ENCODE measurements at places on chromosomes 5 and 9. TPM values are rescaled to one million over a fixed set of nuclear protein-coding genes. Genes with fewer than 3 reads are reported as not detected.
A peak's percentile ranks its signal among the peaks of the same experiment; 100 is the strongest.

- no peak for DNase-seq
Measured at GRCh38 chr5:65020492-65020891, 251.8 kb downstream of the CWC27 start.

- no peak for DNase-seq
Measured at GRCh38 chr9:137141050-137141810, 2.3 kb downstream of the GRIN1 start.

DNA sequence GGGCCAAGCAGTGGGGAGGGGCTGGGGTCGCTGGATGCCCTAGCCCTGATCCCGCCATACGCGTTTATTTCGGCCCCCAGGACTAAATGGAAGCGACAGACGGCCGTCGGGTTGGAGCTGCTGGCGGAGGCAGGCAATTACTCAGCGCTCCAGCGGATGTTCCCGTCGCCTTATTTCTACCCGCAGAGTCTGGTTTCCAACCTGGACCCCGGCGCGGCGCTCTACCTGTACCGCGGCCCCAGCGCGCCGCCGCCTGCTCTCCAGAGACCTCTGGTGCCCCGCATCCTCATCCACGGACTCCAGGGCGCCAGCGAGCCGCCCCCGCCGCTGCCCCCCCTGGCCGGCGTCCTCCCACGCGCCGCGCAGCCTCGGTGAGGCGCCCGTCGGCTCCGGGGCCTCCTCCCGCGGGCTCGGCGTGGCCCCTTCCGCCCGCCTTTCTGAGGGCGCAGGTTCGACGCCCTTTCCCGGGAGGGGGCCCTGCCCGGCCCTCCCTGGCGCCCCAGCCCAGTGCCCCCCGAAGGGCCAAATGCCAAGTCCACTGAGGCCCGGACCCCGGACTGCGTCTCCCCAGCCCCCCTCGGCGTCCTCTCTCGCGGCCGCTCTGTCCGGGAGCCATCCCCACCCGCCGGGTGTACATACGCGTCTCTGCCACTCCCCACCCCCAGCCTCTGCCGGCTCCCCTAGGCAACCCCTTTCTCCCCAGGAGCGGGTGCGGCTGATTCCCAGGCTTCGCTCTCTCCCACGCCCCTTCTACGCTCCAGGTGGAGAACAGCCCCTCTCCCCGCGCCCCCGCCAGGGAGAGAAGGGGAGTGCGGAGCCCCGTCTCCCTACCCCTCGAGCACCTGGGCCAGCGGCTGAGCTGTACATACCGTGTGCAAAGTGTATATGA is 7.0 kb downstream of the BARHL1 start:
- DNase-seq: no peak

The PCDHAC1 gene
- total RNA-seq: not detected

DNA sequence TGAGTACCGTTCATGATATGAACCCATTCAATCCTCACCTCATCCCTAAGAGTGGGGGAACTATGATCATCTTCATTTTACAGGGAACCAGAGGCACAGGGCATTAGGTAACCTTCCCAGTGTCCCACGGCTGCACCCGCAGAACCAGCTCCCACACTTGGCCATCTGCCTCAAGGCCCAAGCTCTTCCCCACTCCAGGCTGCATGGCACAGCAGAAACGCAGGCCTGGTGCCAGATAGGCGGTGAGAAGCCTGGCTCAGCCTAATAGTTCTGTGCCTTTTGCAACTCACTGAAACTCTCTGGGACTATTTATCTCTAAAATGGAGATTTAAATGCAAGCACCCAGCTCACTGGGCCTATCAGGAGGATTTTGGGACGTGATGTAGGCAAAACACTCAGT is 90.8 kb upstream of the ZNF618 start:
- DNase-seq: no peak

DNA sequence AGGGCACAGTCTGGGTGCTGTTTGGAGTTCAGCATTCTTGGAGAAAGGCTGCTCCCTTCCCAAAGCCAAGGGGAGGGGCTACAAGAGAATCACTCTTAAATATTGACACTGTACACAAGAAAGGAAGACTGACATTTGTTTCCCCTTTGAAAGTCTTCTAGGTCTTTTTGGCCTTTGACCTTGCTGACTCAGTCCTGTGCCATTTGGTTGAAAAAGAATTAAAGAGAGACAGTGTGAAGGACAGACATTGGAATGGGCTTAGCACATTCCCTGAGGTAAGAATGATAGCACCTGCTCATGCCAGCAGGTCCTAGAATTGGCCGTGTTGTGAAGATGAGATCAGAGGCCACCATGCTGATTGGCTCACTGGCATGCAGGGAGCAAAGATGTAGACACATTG is 271.4 kb upstream of the ZNF608 start:
- no peak for DNase-seq

DNA sequence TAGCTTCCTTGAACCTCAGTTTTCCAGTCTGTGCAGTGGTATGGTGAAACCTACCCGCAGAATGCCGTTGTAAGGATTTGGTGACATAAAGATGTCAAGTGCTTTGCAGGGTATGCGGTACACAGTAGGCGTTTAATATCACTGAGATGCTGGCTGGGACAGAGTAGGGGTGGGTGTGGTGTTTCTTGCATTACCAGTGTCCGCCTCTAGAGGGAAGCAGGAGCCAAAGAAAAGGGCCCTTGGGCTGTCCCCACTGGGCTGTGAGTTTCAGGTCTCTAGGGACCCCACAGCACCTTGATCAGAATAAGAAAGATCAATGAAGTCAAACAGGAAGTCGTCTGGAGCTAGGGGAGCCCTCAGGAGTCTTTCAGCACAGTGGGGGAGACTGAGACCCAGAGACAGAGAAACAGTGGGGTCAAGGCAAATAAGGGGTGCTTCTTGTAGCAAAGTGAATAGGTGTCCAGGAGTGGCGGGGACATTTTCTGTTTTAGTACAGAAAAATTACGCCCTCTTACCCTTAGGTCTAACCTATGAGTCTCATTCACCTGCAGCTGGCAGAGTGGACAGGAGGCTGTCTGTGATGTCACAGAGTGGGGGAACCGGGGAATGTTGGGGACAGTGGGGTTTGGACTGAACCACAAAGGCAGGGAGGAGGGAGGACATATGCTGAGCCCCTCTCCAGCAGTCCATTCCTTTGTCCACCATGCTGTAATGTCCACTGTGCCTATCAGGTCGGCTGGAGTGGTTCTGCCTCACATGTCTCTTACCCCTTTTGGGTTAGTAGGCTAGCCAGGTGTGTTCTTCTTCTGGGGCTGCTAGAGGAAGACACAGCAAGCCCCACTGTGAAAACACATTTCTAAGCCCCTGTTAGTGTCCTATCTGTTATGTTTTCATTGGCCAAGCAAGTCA is 4.7 kb upstream of the TEX53 start:
- DNase-seq: peak; percentile 59

The CATSPER3 gene
- 0.78 TPM for total RNA-seq

GRCh38 chr5:1299511-1299850 is 4.6 kb upstream of the TERT start:
- DNase-seq: no peak

The CCL28 gene
- total RNA-seq: 25.7 TPM

DNA sequence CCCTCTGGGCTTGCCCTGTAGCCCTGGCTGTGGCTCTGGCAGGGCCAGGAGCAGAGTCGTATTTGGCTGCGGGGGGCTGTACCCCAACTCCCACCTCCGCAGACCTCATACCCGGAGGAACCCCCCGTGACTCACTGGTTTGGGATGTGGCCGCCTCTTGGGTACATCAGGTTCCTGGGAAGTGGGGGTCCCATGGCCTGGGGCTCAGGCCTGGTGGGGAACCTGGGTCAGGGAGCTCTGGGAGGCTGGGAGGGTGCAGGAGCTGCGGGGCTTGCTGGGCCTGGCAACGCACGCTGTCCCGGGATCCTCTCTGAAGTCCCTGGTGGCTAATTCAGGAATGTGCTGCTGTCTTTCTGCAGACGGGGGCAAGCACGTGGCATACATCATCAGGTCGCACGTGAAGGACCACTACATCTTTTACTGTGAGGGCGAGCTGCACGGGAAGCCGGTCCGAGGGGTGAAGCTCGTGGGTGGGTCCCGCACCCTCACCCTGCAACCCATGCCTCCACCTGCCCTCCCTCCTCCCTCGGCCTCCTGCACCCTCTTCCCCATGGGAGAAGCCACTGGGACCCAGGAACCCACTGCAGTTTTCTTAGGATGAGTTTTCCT is 2.4 kb downstream of the LCN1 start:
- no peak for DNase-seq

The ANKRD18A gene
- total RNA-seq: 2.8 TPM

GRCh38 chr5:174483411-174483810 is 241.0 kb upstream of the MSX2 start:
- DNase-seq: no peak

DNA sequence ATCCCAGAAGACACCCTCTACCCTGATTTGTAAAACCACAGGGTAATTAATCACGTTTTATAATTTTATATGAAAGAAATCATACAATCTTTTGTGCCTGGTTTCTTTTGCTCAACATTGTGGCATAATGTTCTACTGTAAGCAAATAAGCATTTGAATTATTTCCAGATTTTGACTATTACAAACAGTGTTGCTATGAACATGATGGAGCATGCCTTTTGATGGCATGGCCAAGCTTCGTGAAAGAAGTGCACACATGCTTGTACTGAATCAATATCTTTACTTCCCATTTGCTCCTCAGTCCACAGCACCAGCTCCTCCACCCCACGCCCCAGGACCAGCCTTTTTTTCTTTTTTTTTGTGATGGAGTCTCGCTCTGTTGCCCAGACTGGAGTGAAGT is 29.9 kb downstream of the ACSL6 start:
- DNase-seq: no peak

- no peak for DNase-seq
Measured at GRCh38 chr5:81422671-81423070, 28.7 kb upstream of the ACOT12 start.

DNA sequence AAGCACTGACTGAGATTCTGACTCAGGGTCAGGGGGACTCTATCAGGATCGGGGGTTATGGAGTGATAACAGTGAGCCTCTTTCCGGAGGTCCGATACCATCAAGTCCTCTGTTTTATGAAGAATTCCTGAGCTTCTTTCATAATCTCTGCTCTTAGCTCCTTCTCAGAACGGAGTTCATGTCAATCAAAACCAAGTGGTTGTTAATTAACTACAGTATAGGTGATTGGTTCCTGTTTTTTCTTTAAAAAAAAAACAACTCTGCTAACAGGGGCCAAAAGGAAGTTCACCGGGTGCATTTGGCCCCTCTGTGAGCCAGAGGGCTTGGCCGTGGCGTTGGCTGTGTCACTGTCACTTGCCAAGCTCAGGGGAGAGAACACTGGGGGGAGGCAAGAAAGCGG is 4.0 kb downstream of the GFI1B start:
- no peak for DNase-seq

DNA sequence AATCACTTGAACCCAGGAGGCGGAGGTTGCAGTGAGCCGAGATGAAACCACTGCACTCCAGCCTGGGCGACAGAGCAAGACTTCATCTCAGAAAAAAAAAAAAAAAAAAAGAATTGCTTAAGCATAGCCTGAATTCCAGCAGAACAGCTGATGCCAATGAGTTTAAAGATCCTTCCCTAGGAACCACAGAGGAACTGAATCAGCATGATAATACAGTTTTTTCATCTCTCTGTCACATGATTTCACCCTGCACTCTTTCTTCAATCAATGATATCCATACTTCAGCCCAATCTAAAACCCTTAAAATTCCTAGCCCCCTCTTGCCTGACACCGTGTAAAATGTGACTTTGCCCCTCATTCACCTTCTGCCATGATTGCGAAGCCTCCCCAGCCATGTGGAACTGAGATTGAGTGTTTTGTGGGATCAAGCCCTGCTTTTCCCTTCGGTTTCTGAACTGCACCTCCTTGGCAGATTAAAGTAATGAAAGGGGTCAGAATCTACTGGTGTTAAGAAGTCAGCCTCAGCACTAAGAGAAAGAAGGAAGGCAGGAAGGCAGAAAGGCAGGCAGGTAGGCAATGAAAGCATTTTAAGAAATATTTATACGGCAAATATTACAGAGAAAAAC is 20.9 kb upstream of the DMXL1 start:
- DNase-seq: no peak

- no peak for DNase-seq
Measured at GRCh38 chr9:98253565-98253964, 1.9 kb downstream of the TBC1D2 start.

GRCh38 chr5:64827703-64828102 is 59.0 kb downstream of the CWC27 start:
- DNase-seq: no peak

The LCP2 gene
- total RNA-seq: 311 TPM

GRCh38 chr9:928363-929042 is 48.0 kb upstream of the DMRT3 start:
- DNase-seq: no peak

GRCh38 chr5:109739741-109740728 is 50.3 kb downstream of the MAN2A1 start:
- DNase-seq: no peak

GRCh38 chr5:133041910-133042309 is 9.9 kb upstream of the HSPA4 start:
- DNase-seq: no peak

- no peak for DNase-seq
Measured at GRCh38 chr5:169091396-169091980, 209.5 kb downstream of the SLIT3 start.

The FAM221B gene
- total RNA-seq: not detected

GRCh38 chr5:146395193-146395592 is 51.9 kb upstream of the TCERG1 start:
- no peak for DNase-seq

The SHOC1 gene
- total RNA-seq: not detected

DNA sequence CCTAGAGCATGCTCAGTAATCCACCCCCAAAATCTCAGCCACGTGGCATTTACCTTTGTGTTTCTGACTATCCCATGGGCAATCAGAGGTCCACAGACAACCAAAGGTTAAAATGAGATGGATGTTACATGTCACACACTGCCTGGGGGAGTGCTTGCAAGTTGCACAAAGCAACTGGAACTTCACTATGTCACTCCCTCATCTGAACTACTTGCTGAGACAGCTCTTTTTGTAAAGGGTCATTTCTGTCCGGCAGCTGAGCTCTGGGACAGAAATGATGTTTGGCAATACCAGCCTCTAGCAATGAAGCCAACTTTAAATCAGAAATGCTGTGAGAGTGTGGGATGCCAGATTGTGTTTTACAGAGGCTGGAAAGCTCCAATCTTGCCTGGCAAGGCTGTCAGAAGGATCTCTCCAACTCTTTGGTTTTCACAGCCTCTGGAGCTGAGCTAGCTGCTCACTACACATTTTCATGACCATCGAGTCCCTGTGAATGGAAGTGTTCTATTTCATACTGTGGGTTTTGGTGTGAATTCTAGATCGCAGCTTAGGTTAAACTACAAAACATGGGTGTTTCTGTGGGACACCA is 66.3 kb upstream of the TMEM215 start:
- DNase-seq: no peak

GRCh38 chr5:141850244-141850768 is 27.9 kb downstream of the PCDH1 start:
- DNase-seq: peak; percentile 29

Data from naive thymus-derived CD8-positive, alpha-beta T cell (primary cell).